Activated CD8-positive, alpha-beta memory T cell treated with anti-CD3 and anti-CD28 coated beads for 1 hour (primary cell): ENCODE measurements at places on chromosomes 7 and 10.

DNA sequence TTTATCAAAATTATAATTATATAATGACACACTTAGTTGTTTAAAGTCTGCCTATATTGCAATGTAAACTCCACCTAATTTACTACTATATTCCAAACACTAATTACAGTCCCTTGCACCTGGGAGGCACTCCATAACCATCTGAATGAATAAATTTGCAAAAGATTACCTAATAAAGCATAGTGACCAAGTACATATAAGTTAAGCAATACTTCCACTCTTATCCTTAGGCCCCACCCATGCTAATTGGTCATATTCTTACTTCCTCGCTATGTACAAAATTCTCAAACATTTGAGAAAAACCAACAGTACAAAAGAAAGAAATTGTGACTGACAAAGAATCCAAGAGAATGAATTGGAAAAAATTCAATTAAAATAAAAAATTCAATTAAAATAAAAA is 65.3 kb downstream of the ZFAND4 start:
- DNase-seq = no peak

GRCh38 chr7:2218444-2218785 is 14.3 kb downstream of the MAD1L1 start:
- no peak for DNase-seq

- DNase-seq = no peak
These were observed 368.1 kb downstream of the RPS24 start for GRCh38 chr10:78401624-78402367.

DNA sequence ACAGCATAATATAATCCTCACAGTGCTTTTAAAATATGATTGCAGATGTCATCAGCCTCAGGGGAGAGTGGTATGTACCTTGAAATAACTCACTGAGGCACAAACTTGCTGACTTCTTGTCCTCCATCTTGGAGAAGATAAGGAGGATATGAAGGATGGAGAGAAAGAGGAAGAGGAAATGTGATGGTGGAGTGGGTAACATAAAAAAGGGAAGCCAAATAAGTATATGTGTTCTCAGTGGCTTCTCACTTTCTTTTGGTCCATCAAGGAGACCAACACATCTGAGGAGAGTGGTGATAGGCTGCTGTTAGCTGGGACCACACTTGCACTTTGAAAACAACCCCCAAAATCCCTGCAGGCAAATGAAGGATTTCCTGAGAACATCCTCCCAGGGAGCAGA is 21.6 kb upstream of the ZNF37A start:
- DNase-seq = no peak

DNA sequence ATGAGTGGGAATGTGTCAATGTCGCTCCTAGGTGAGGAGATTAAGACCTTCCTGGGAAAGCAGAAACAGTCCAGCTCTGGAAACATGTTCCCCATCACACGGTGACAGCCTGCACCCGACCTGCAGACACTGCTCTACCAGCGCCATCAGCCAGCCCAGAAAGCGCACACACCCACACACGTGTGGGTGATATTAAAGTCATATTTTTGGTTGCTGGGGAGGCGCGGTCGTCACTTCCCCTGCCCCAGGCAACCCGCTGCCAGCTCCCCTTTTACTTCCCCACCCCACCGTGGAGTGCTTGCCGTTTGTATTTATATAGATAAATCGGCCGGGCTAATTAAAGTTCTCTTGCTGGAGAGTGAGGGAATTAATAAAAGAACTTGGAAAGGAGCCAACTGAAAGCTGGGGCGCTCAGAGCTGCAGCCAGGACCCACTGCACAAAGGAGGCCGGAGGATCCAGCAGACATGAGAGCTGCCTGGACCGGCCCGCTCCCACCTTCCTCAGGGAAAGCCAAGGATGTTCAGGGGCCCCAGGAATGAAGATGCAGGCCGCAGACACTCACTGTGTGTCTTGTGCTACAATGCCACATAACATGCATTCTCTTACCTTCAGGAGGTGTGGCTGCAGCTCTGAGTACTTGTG is 145.2 kb upstream of the UNC5B start:
- no peak for DNase-seq

DNA sequence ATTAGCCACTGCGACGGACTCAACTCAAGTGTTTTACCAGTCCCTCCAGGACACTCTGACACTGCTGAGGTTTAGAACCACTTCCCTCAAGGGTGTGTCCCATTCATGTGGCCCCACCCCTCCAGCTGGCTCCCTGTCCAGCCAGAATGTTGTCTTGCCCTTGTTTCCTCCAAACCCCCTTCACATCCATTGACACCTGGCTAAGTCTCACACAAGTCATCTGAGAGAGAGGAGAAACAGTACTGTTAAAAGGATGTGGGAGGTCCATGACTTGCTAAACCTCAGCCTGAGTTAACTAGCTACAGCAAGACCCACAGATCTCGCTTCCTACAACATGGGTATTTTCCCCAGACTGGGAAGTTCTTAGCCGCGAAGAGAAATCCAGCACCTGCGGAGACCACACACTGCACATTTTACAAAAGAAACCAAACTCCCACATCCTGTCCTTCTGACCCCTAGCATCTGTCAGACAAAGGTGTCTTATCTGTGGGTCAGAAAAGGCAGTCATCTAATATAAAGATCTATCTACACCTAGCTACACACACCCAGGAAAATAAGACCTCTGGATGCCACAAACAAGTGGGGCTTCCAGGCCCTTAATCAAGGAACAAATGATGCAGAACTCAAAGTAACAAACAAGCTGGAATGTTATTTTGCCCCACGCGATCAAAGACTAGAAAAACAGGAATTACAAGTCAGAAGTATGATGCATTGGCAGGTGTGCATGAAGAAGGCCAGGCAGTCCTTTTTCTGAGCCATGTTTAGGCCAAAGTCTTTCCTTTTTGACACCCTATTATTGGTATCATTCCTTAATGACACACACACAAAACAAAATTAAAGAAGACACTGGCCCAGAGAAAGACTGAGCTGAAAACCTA is 13.9 kb downstream of the OSBPL3 start:
- no peak for DNase-seq

- DNase-seq = no peak
These were observed 233.0 kb downstream of the PTN start for GRCh38 chr7:137110535-137110934.

GRCh38 chr7:83849131-83849530 is 200.2 kb upstream of the SEMA3E start:
- DNase-seq = no peak

GRCh38 chr7:3762146-3762831 is 461.2 kb downstream of the SDK1 start:
- no peak for DNase-seq
